ENCODE measurements at places on chromosomes 11 and 22.
A peak's percentile ranks its signal among the peaks of the same experiment; 100 is the strongest.

DNA sequence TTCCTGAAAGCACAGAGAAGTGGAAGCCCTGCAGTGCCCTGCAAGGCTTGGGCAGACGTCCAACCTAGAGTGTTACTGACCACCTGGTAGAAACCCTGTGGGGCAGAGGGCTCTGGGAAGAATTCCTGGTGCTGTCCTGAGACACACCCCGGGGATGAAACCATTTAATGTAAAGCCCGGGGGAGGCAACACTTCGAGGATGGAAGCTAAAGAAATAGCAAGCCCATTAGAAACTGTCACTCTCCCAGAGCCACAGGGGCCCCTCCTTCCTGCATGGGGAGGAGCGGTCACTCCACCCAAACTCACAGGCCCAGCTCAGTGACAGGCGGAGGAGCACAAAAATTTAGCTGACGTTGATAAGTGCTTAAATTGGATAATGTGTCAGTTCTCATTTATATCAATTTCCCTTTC, 57.6 kb downstream of the NRXN2 start:
- no peak for DNase-seq

GRCh38 chr11:62702246-62702645, 5.0 kb downstream of the BSCL2 start:
- DNase-seq: no peak

GRCh38 chr11:86070142-86071056, 1.5 kb upstream of the PICALM start:
- no peak for DNase-seq

DNA sequence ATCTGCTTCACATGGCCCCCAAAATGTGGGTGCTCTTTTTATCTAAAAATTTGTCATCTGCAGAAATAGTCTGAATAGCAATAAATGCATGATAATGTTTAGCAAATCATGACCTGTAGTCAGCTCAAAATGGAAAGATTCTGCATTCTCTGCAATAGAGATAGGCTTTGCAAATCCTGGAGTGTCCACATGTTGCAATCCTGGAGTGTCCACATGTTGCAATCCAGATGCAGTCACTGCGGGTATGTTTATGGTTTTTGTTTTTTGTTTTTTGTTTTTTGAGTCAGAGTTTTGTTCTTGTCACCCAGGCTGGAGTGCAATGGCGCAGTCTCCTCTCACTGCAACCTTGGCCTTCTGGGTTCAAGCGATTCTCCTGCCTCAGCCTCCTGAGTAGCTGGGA, 20.2 kb upstream of the LRRC32 start:
- peak; percentile 36 for DNase-seq

- no peak for DNase-seq
Measured at GRCh38 chr22:22935546-22936157, 48.0 kb downstream of the IGLL5 start.

DNA sequence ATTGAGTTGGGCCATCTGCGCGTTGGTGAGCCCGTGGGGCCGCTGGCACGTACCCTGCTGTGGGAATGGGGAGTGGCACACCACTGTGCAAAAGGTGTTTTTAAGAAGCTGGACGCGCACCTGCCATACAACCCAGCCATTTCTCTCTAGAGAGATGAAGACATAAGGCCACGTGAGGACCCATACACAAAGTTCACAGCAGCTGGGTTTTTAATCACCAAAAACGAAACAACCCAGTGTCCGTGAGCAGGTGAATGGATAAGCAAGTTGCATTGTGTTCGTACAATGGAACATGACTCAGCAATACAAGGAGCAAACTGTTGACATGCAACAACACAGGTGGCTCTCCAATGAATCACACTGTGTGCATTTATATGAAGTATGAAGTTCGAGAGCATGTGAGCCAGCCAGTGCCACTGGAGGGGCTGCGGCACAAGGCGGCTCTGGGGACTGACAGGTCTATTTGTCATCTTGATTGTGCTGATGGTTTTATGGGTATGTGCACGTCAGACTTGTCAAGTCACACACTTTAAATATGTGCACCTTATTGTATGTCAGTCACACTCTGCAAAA, 30.6 kb upstream of the PANX2 start:
- no peak for DNase-seq

- no peak for DNase-seq
Measured at GRCh38 chr11:104148706-104149105, 15.2 kb downstream of the PDGFD start.

DNA sequence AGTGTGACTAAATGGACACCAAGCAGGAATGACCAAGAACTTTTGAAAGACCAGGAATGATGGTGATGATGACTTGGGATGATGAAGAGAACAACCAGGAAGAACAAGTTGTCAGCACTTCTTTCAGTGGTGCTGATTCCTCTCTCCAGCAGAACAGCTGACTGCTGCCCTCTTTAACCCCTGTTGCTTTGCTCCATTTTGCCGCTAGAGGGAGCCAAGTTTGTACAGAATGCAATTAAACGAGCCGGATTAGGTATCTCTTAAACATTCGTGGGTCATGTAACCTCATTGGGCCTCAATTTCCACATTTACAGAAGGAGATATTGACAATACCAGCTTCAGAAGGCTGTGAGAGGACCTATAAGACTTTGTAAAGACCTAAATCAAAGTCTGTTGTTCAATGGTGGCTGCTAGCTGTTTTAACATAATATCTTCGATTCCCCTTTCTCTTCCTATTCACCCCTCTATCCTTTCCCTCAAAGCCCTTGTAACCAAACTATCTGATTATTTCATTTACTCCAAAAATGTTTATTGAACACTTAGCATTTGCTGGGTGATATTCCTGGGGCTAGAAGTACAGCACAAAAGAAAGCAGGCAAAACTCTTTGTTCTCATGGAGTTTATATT, 1.9 kb downstream of the OR4S1 start:
- DNase-seq: peak; percentile 17

DNA sequence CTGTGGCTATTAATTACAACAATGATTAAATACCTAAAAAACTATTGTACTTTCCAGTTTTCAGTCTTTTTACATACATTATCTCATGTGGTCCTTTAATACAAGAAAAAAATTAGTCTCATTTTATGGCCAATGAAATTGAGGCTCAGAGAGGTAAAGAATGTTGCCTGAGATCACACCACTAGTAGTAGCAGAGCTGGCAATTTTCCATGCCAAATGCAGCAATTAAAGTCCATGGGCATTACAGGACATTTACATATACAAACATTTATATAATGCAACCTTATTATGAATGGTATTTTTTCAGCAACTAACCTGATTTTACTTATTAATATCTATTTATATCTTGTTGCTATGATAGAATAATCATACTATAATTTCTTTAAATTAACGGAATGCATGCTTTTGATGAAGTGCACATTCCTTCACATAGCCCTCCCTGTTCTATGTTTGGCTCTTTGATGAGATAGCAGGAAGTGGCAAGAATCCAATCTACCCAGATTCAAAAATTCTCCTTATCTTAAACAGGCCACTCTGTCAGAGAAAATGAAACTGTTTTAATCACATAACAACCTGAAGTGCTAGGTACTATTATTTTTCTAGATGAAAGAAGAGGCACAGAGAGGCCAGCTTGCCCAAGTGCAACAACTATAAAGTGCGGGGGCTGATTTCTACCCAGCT, 120.9 kb upstream of the LDLRAD3 start:
- DNase-seq: no peak

GRCh38 chr11:78856211-78856610, 281.5 kb upstream of the NARS2 start:
- DNase-seq: no peak

GRCh38 chr11:6469599-6469998, 4.1 kb downstream of the TRIM3 start:
- DNase-seq: no peak

DNA sequence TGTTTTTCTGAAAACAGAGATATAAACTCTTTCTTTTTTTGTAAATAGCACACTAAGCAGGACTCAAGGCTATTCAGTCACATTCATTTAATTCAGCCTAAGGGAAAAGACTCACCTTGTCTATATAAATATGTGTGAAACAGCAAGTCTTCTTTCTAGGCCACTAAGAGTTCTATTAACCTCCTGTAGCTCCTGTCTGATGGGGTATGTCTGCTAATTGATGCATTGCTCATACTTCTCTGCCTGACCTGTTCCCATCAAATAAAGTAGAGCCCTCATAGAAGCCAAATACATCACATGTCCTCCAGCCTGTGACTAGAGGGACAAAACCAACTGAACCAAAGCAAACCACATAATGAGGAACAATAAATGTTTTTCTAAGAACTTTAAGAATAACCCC, 68.2 kb downstream of the MSANTD4 start:
- DNase-seq: no peak

- no peak for DNase-seq
Measured at GRCh38 chr11:117875382-117876058, 938 bp downstream of the FXYD6 start.

DNA sequence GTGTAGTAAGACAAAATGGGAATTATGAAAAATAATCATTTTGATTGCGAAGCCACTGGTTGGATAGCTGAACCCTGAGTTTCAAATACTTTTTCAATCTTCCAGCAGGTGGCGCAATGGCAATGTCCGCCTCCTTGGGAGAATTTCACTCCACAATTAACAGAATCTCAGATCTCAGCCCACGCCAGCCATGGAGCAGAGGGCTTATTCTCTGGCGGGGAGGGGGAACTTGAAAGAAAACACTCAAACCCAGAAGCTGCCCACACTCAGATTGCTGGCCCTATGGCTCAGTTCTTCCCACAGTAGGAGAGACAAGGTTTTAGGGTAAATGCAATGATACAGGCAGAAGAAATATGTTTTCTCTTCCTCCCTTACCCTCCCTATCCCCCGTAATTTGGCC, 38.7 kb upstream of the RCN1 start:
- no peak for DNase-seq

GRCh38 chr11:72233056-72233772, 8.6 kb downstream of the INPPL1 start:
- DNase-seq: no peak

DNA sequence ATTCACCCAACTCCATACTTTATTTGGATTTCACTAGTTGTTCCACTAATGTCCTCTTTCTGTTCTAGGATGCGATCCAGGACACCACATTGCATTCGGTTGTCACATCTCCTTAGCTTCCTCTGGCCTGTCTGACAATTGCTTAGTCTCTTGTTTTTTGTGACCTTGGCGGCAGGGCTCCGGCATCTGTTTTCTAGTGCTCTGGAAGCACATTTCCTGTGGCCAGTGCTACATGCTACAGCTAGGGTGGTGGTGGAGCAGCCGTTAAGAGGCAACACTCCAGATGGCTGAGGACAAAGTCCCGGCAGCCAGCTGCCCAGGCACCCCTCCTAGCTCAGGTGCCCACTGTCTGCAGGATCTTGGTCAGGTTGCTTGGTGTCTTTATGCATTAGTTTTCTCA, 6.8 kb downstream of the STX3 start:
- no peak for DNase-seq

GRCh38 chr11:105609341-105609781, 512 bp upstream of the GRIA4 start:
- no peak for DNase-seq

- no peak for DNase-seq
Measured at GRCh38 chr11:110242746-110243145, 53.7 kb downstream of the RDX start.

DNA sequence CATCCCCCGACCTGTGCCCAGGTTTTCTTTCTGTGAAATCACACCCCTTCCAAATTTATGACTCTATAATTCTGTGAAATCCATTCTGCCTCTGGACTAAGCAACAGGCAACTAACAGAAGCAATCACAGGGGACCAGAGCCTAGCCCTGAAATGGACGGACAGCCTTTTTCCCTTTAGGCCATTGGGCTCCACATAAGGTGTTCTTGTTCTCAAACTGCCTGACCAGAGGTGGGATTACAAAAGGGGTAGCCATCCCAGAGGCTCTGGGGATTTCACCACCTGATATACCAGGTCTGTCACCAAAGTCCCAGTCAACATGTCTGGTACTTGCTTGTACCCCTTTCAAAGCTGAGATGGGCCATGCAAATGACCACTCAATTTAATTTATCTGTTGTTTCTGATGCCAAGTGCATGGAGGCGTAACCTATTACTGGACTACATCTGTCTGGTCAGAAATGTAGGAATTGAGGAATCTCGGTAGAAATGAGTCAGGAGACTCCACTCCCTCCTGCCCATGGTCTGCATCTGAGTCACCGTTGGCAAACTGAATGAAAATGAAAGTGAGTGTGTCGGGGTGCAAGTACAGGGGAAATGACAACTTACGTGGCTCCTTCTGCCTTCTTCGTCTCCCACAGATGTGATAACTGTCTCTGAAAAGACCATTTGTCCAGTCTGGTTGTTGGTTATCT, 10.2 kb downstream of the DKK3 start:
- DNase-seq: peak; percentile 78

DNA sequence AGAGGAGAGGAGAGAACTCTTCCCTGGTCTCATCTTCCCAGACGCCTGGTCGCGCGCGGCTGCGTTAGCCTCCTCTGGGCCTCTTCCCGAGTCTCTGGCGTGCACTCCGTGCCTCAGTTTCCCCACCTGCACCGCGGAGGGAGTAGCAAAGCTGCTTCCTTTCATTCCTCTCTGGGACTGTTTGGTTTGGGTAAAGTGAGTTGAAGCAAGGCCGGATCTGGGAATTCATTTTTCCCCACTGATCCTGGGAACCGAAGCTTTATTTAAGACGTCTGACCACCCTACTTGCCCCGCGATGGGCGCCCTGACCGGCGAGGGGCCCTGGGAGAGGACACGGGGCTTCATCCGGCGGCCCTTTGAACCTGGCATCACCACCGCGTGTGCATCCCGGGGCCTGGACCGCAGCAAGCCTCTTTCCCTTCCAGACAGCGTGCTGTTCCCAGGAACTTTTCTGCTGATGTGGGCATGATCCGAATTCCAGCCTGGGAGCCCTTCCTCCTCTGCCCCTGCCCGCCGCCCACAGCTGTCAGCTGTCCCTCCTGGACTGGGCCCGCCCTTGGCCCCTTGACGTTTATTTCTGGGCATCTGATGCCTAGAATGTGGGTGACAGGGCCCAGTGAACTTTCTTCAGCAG, 758 bp downstream of the LDLRAD3 start:
- DNase-seq: no peak

DNA sequence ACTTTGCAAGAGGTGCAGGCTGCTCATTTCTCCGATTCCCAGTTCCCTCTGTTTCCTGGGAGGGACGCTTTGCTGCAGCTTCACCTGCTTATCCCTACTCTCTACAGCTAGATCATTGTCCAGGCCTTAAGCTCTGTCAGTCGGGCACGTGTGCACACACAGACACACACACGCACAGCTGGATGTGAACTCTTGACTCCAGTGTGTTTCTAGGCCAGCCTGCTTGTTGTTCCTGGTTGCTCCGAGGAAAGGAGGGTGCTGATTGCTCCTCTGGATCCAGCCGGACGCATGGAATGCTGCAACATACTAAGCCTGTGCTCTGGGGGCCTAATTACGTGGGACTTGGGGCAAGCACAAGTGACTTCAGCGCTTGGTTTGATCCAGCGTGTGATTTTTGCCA, 19.7 kb downstream of the ZNRF3 start:
- DNase-seq: no peak
